ENCODE measurements at places on chromosomes 5 and 9. TPM values are rescaled to one million over a fixed set of nuclear protein-coding genes. Genes with fewer than 3 reads are reported as not detected.

RECK gene
- 15.4 TPM for polyA plus RNA-seq

DNA sequence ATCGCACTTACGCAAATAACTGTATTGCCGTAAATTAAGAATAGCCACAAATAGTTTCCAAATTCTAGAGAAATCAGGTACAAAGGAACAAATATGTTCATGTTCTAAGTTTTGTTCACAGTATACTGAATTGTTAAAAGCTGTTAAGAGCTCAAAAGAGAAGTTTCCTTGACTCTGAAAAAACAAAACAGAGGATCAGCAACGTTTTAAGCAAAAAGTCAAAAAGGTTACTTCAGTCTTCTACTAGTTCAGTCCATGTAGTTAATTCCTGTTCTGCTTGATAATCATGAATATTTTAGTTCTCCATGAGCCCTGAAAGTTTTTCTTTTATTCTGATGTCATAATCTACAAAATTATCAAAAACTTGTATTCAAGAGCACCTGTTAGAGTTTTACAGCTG lies 128.6 kb upstream of the MAST4 start:
- DNase-seq, result no peak

DNA sequence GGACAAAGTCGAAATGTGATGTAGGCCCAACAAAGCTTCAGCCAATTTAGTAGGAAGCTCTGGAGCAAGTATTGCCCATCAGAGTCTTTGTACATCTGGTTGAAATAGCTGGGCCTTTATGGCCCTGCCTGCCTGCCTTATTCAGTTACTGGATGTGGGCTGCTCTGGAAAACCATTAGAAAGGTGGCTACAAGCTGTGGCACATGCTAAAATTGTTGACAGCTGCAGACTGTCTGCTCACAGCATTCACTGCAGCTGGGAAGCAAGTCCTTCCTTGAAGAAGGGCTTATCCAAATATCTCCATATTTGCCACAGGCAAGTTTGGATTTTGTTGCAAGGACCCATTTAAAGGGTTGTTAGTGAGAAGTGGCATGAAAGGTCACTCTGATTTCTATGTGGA lies 24.4 kb downstream of the SMIM15 start:
- DNase-seq, result no peak

DNA sequence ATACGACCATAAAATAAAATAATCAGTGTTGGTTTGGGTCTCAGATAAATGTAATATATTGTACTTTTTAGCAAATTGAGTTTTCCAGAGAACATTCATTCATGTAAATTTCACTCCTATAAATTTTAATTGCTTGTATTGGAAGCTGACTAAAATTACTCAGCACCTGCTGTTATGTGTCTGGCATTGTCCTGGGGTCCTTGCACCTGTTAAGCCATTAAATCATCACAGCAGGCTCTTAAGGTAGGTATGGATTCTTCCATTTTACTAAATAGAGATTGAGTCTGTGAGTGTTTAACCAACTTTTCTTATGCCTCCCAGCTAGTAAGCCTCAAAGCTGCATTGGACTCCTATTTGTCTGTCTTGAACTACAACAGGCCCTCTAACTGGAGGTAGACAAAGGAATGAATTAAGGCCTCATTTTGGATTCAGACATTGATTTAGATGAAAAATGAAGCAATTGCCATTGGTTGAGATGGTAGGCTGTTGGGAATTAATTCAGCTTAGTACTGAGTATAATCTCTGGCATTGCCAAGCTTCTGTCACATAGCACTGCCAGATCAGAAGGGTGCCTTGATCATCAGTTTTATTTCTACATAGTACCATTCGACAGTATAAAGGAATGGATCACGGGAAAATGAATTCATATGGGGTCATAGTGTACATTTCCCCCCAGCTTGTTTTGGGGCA lies 78.9 kb downstream of the PARP8 start:
- no peak for DNase-seq

All from spinal cord (tissue), 10 donors.